ENCODE measurements at places on chromosomes 2 and 18.

DNA sequence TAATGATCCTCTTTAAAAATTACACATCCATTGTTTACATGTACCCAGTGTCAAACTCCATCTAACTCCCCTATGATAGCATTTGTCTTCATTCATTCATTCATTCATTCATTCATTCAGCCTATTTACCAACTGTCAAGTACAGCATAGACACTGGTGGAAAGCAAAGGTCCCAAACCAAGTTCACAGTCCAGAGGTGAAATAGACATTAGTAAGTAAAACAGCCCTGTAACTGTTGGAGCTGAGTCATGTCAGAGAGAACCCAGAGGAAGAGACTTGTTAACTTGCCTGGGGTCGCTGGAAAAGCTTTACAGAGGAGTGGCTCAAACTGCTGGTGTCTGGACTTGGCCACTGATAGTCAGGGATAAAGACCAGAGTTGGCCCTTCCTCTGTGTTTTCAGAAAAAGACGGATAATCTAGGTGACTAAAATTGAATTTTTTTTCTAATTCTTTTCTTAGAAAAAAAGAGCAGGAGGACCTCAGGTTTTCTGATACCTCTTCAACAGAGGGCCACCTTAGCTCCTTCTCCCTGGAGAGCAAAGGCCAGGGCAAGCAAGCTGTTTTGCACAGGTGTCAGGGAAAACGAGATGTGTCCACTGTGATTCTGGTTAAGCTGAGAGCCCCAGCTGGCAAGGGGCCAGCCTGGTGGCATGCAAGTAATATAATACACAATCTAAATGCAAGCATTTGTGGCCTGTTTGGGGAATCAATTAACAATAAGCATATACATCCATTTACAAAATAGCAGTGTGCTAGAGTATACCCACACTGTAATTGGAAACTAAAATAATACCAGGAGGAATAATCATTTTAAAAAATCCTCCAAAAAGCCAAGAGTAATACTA lies 96.7 kb upstream of the SLC14A2 start:
- no peak for DNase-seq

DNA sequence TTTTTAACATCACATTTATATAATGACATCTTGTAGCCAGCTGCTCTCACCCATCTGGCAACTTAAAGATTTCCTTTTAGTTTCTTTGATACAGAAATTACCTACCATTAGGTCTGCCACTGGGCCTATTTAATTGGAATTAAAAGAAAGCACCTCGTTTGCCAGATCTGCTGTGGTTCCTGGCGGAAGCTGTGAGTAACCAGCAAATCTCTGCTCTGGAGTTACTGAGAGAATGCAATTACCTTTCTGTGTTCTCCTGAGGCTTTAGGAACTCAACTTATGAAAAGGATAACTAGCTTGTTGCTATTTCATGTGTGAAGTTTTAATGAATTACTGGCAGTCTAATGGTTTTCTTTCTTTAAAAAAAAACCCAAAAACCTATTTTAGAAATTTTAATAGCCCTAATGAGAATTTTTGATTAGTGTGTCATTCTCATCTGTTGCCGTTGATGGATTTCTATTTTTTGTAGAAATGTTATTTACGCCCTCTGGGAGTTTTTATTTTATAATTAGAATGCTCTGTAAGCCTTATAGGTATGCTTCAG lies 69.7 kb upstream of the LYPD6B start:
- peak; percentile 51 for DNase-seq

- DNase-seq: no peak
Measured at GRCh38 chr18:47929681-47930198, 719 bp downstream of the SMAD2 start.

DNA sequence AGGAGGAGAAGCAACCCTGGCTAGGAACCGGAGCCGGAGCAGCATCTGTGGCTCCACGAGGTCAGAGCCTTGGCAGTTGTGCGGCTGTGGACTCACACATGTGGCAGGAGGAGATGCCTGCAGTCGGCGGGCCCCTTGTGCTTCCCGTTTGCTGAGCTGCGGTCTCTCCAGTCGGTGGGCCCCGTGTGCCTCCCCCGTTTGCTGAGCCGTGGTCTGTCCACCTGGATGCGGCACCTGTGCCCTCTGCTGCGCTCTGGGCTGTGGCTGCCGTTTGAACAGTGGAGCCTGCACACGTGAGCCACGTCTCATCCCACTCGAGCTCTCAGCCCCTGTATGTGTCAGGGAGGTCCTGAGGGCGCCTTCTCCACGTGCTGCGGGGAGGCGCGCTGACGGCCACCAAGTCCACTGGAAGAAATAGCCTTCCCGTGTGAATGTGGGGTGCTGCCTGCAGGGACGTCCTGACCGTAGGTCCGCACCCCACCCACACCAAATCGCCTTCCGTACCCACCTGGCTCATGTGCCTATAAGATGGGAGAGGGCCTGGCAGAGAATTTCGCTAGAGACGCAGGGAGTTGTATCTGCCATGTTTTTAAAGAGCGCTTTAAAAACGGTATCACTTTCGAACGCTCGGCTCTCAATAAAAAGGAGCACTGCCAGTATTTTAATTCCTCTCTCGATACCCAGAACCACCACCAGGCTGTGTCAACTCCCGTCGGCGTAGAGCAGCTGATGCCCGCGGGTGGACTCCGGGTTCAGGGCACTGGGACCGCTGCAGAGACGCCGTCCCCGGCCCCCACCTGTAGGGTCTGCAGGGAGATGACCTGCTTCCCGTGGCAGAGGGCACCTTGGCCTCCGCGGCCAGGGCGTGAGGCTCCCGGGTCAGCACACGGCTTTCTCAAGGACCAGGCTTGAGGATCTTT lies 117.0 kb downstream of the NFATC1 start:
- no peak for DNase-seq
